CD4-positive, alpha-beta T cell treated with Interleukin-6 at 100 ng/mL for 8 hours (primary cell): ENCODE measurements at places on chromosomes 2 and 18.

DNA sequence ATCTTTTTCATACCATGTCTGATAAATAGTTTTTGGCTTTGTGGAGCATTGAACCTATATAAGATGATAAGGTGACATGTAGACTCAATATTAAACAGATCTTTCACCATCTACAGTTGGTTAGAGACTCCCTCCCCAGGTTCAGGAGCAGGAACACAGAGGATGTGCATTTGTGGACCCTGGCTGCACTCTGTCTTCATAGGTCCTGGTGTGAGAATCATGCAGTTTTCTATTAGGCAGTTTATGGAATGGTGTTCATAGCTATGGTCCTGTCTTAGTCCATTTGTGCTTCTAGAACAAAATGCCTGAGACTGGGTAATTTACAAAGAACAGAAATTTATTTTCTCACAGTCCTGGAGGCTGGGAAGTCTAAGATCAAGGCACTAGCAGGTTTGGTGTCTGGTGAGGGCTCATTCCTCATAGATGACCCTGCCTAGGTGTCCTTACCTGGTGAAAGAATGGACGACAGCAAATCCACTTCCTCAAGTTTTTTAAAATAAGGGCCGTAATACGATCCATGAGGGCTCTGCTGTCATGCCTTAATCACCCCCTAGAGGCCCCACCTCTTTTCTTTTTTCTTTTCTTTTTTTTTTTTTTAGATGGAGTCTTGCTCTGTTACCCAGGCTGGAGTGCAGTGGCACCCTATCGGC is 35.3 kb upstream of the FAM98A start:
- no peak for DNase-seq

DNA sequence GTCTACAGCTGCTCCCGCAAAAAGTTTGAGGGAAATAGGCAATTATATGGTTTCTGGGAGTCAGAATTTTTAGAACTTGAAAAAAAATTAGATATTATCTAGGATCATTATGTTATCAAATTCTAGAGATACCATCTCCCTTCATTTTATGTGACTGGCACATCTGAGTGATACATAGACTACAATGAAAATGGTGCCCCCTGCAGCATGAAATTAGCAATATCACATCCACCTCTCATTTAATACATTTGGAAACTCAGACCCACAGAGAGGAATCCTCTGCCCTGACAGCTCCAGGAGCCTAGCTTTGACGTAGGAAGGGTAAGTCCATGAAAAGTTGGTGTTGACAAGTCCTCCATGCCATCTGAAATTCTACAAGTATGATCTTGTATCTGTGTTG is 381.6 kb downstream of the SUCLG1 start:
- no peak for DNase-seq

DNA sequence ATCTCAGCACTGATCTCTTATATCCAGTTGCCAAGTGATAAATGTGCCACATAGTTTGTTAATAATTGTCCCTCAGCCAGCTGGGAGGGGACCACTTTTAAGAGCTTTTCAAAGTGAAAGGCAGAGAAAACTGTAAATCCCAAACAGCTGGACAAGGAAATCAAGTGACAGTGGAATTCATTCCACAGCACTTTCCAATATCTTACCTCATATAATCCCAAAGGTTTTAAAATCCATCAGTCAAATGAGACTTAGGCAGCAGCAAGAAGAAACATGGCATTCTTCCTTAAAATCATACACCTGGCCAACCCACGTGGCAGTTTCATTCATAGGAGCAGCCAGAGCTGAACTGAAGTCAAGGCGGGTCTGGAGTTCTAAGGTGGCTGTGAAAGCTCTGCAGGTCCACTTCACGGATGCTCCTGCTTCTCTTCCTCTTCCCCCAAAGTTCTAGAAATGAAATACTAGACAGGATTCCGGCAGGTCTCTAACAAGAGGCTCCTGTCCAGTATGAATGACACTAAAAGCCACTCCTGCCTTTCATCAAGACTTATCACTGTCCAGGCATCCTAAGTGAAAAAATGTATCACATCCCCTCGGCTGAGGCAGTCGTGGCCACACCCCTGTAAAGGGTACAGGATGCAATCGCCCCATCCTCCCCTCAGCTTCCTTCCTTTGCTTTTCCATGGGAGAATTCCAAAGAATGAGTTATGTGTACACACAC is 190.4 kb upstream of the STK17B start:
- DNase-seq = no peak

GRCh38 chr2:194411221-194411620 is 1245.8 kb upstream of the SLC39A10 start:
- no peak for DNase-seq

DNA sequence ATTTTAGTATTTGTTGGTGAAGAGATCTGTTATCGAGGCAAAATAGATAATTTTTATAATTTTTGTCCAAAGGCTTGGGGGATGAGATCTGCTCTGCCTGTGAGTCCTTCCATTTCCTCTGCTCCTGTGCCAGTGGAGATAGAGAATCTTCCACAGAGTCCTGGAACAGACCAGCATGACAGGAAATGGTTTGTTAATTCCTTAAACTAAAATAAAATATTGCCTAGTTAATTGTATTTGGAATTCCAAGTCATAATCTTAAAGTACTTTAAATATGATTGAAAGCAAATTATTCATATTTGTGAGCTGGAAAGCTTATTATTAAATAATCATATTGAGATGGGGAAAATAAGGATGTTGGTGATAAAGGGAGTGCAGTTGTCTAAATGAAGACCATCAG is 87.8 kb downstream of the EPB41L5 start:
- DNase-seq = no peak

DNA sequence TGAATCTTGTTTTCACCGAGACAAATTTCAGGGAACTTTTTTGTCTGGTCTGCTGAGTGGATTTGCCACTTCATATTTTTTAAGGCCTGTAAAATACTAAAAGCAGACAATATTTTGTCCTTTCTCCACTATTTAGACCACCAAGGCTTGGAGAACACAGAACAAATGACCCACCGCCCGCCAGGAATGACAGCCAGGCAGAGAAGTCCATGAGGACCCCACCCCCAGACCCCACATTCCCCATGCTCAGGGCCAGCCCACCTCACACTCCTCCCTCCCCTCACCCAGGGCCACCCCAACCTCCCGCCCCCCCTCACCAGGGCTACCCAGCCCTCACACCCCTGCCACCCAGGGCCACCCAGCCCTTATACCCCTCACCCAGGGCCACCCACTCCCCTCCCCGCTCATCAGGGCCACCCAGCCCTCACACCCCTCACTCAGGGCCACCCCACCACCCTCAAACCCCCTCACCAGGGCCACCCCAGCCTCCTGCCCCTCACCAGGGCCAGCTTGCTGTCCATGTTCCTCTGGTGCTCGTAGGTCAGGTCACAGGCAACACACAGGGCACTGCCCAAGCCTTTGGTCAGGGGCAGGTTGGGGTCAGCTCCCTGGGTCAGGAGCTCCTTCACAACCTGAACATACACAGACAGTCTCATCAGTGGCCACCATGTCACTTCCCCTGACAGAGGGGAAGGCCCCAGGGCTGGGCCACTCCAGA is 50.6 kb downstream of the ANKMY1 start:
- no peak for DNase-seq

GRCh38 chr2:110977403-110977802 is 143.3 kb upstream of the BCL2L11 start:
- no peak for DNase-seq

GRCh38 chr2:138110453-138111083 is 146.3 kb downstream of the HNMT start:
- no peak for DNase-seq

DNA sequence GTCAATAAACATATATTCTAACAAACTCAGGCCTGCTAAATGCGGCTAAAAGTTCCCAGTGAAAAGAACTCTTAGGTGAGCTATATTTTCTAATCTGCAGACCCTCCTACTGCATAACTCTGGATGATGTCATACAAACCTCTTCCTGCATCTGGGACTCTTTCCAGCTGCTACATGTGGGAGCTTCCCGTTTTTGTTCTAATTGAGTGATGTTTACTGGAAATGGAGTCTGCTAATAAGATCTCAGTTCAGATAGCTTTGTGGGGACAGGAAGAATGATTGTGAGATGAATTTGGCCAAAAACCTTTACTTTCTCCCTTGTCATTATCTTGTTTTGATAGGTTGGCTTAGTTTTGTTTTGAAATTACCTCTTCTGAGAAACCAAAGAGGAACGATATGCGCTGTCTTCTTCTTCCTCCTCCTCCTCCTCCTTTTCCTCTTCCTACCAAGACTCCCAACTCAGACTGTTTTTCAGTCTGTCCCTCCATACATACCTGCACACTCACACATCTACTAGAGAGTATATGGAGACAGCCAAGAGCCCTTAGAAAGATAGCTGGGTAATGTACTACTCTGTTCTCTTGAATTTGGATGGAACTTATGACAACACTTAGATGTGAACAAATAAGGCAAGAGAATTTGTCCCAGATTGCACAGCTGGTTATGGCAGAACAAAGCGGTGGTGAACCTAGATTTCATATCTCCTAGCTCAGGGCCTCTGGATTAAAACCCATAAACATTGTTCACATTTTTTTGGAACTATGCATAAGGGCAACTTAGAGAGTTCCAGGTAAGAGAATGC is 39.8 kb upstream of the AAK1 start:
- no peak for DNase-seq

DNA sequence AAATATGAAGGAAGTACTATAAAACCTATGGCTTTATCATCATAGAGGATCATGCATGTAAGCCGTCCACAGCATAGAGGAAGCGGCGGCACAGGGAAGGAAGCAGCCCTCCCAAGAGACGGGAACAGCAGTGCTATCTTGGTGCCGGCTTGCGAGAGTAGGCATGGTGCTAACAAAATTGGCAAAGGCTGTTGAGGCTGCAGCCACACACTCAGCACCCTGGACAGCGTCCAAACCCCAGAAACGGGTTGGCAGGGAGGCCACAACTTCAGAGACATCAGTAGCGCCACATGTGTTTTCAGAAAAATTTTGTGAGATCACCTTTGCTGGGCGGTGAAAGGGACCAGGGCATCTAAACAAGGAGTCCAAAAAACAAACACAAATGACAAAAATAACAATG is 37.7 kb downstream of the NETO1 start:
- no peak for DNase-seq

DNA sequence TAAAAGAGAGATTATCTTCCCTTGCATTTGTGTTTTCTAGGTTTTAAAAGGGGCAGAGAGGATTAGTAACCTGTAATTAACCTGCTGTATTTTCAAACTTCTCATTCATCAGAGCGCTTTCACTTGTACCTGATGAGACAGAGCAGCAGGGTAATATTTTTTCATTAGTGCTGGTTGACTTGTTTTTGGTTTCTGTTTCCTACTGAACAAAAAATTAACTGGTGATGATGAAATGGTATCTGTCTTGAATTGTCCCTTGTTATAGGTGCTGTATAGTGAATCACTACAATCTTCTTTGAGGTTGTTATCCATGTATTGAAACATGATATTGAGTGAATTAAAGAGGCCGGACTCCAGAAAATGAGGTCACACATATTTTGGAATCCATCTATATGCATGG is 37.9 kb downstream of the CDH20 start:
- DNase-seq = no peak

GRCh38 chr2:209230560-209230959 is 193.3 kb upstream of the MAP2 start:
- no peak for DNase-seq

DNA sequence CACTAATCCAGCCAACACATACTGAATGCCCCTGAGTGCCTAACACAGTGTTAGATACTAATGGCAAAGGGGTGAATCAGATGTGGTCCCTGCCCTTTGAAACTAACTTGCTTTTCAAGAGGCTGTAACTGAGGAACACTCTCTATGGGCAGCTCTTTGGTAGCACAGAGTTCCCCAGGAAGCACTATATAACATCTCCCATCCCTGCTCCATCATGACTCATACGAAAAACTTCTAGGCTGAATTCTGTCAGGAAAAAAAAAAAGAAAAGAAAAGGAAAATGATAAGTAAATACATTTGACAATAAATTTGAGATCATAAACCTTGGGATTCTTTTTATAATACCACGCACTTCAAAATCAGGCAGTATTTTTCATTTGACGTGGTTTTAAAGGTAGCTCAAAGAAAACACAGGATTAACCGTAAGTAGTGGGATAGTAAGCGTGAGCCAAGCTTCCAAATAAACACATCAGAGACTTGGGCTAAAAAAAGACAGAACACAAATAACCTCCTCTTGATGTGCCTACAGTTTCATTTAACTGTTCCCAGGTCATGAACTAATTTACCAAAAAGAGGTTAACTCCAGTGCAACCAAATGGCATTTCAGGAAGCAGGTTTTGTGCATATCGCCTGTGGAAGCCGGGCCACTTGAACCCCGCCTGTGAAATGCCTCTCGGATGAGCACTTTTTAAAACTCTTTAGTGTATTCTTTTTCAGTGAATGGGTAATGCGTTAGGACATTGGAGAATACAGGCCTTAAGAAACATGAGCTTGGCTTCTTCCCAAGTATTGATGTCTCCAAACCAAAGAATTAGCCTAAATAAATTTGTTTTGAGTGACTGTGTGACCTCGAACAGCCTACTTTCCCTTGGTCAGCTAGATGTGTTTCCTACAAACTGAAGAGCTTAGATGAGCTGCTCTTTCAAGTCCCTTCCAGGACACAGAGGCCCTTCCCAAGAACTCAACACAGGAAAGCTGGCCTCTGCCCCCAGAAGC is 42.0 kb downstream of the RDH14 start:
- no peak for DNase-seq

DNA sequence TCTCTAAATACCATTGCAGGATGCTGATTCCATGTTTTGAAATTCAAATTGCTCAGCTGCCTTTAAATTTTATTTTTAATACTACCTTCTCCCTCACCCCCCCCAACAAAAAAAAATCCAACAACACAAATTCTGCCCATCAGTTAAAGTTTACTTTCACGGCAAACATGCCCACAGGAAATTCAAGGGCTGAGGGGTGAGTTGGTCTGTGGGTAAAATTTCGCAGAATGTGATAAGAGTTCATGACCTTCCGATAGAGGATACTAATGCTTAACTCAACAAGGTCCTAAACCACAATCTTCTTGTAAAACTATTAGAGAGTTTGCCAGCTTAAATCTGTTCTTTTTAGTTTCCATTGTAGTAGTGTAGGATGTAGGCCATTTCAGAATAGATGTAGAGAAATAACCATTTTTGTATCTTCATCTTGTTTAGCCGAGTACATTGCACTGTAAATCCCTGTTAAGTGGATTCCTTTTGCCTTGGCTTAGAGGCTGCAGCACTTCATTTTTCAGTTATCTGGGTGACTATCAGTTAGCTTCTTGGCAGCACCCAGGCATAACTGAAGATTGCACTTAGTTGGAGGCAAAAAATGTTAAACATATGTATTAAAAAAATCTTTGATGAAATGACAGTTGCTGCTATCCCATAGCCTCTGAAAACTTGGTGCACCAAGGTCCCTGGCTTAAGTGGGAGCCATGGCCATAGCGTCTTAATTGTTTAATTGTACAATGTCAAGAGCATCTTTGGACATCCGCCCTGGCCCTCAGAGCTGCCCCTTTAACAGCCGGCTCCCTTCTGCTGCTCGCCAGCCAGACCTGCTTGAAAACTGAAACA is 232.3 kb downstream of the HAUS1 start:
- no peak for DNase-seq

DNA sequence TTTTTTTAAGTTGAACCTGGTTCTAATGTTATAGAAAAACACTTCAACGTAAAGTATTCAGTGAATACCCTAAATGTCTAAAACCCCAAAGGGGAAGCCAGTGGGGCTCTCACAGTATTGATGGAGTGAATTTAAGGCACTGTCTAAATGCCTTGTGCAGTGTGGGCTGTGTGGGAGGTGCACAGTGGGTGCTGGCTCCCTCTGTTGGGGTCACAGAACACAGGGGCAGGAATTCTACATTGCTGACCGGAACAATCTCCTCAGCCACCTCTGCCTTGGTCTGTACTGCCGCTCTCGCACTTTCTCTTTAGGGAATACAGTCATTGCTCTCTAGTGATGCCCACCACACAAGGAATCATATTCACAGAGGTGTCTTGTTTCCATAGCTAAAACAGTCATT is 45.4 kb downstream of the SPRED2 start:
- DNase-seq = no peak
